ENCODE measurements at places on chromosomes 5 and 9.

GRCh38 chr5:156879665-156880285 lies 29.7 kb downstream of the PPP1R2B start:
- no peak for DNase-seq

- DNase-seq: no peak
Measured at GRCh38 chr5:103667068-103667467, 104.5 kb upstream of the NUDT12 start.

GRCh38 chr9:107681988-107682387 lies 192.4 kb upstream of the KLF4 start:
- DNase-seq: no peak

GRCh38 chr5:127203818-127204217 lies 86.8 kb upstream of the MEGF10 start:
- no peak for DNase-seq

DNA sequence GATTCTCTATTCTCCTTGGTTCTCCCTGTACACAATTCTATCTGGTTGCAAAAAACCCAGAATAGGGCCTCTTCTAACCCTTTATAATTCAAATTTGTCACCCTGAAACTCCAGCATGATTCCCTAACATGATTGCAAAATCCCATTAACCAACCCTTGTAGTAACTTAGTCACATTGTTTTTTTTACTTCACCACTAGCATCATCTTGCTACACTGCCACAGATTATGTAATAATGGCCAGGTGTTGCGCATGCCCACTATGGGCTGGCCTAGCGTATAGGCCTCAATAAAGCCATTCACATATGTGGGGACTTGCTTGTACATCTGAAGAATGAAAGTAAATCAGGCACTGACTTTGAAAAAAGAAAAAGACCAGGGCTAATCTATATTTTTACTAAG lies 25.7 kb downstream of the FAM170A start:
- DNase-seq: no peak

DNA sequence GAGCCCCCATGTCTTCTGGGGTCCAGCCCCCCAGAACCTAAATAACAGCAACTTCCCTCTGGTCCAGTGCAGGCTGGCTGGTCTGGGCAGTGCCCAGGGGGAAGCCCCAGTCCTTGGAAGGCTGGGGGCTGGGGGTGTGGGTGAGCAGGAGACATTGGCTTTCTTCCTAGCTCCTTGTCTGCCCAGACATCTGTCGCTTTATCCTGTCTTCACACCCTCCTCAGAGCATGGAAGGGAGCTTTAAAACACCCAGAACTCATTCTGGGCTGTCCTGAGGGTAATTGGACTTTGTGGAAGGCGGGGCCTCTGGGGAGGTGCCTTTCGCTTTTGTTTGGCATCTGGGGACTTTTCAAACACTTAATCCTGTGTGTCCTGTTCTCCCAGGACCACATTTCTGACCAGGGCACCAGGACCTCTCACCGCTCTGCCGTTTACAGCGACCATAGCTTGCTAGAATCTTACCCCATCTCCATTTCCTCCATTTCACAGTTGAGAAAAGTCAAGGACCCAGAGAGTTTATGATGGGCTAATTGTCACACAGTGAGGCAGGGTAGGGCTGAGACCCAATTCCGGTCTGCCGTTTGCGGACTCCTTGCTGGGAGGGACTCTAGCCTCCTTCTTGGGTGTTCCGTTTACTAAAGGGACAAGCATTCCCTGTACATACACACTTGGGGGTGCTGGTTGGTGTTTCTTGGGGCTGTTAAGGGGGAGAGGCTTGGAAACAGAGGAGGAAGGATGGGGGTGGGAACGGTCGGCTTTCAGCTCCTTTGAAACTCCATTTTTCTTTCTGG lies 1.1 kb downstream of the GSN start:
- no peak for DNase-seq

DNA sequence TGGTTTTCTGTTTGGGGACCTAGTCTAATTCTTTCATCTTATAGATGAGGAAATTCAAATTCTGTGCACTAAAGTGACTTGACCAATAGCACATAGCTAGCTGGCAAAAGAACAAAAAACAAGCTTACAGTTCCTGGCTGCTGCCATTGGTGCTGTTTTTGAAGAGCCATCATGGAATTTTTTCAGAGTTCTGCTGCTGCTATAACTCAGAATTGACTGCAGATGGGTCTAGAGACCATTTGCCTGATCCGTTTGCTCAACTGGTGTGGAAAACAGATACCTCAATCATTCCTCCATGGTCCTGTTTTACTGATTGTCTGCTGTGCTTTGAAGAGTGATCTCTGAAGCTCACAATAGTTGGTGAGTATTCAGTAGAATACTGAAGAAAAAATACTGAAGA lies 15.2 kb downstream of the FBXL7 start:
- no peak for DNase-seq

- DNase-seq: no peak
Measured at GRCh38 chr5:55037046-55037771, 13.2 kb downstream of the GZMK start.

DNA sequence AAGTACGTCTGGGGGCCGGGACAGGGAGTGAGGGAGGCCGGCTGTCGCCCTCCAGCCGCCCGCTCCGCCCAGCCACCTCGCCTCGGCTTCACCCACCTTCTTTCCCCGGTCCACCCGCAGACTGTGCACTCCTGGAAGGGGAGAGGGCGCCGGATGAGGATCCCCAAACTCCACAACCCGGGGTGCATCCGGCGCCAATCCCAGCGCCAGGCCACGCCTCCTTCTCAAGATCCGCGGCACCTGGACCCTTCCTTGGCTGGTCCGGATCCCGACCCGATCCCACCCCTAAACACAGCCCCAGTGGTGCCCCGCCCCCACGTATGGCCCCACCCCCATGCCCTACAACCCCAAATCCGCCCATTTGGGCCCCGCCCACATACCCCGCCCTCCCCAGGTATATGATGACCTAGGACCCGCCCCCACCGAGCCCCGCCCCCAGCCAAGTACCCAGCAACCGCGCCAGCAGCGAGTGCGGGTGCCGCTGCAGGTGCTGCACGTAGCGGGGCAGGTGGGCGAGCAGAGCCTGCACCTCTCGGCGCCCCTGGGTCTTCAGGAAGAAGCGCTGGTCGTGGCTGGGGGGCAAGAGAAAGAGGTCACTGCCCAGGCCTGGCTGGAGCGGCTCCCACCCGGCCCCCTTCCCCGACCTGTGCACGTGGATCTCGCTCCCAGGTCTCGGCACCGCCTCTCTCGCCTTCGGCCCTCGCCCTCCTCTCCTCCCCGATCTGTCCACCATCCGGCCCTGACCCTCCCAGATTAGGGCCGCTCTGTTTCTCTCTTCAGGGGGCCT lies 3.2 kb downstream of the PIP5KL1 start:
- no peak for DNase-seq

Data from activated CD8-positive, alpha-beta memory T cell treated with anti-CD3 and anti-CD28 coated beads for 48 hours (primary cell).